ENCODE measurements at places on chromosomes 11 and 22. TPM values are rescaled to one million over a fixed set of nuclear protein-coding genes. Genes with fewer than 3 reads are reported as not detected.

DNA sequence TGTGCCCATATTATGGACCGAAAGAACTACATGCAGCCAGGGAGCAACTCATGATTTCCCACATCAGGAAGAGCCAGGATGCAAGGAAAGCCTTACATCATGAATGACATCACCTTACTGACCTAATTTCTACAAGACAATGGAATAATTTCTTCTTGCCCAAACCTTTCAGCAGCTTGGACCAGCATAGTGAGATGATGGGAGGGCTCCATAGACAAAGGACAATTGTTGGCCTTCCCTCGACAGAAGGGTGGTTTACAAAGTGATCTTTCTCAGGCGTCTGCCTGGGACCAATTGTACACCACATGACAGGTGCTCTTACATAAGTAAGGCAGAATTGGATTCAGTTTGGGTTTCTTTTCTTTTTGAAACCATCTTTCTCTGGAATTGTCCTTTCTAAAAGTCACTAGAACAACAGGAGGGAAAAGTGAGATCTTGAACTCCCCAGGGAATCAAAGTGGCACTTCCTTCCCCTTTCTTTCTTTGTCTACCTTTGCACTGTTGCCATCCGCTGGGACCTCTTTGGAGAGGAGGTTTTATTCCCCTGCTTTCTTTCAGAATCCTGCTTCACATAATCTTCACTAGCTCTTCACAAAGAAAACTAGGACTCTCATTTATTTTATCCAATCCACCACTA lies 51.7 kb upstream of the PAK1 start:
- no peak for DNase-seq

- no peak for DNase-seq
Observed at GRCh38 chr11:32571039-32571438, 12.6 kb upstream of the EIF3M start.

DNA sequence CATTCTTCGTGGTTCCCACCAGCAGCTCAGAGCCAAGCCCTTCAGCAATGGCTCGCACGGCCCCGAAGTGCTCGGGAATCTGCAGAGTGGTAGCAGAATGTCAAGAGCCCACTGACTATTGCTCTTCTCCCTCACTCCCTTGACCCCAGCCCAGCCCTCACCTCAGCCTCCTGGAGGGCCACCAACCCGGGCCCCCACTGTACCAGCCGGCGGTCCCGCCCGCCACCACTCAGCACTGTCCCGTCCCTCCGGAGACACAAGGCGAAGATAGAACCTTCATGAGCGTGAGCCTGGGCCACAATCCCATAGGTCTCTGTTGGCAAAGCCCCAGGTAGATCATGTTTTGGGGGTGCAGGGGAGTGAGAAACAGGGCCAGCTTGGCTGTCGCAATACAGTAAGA lies 4.2 kb upstream of the MTA2 start:
- DNase-seq = no peak

- DNase-seq = no peak
Observed at GRCh38 chr11:44570411-44571155, 5.1 kb downstream of the CD82 start.

DNA sequence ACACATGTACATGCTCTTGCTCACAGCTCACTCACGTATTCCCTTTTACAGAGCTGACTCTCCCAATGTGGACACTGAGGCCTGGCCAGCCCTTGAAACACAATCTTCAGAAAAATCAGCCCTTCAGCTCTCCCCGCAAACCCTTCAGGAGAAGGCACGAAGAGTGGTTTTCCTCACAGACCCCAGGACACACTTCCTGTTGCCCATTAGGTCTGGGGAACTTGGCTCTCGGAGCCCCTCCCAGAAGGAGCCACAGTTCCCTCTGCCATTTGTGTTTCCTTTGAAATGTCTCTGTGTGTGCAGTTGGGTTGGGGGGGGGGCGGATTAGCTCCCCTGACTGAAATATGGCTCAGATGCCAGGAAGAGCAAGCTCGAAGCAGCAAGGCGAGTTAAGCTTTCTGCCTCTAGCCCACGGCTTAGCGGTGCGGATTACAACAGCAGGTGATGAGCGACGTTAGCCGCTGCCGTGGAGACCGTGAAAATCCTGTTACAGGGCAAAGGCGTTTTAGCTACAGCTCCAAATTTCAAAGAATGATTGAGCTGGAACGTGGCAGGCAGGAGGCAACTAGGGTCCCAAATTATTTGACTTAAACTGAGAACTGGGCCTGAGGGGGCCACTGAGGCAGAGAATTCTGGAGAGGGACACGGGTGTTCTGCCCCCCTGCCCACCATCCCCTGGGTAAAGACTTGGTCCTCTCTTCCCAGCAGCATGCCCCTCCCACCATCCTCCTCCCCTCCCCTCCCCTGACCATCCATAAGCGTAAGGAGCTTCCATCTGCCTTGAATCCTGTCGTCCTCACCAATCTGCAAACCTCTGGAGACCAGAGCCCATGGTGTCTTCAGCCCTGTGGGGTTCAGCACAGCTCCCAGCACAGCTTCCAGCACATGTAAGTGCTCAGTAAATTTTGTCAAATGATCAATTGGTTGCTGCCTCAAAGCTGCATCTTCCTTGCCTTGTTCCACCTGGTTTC lies 598.6 kb downstream of the BUD13 start:
- no peak for DNase-seq

The ABTB2 gene
- total RNA-seq = 3.2 TPM

The LRRC10B gene
- not detected for total RNA-seq

The SLCO2B1 gene
- total RNA-seq = 0.60 TPM

Data from RPMI7951 (cell line).